ENCODE measurements at places on chromosomes 12 and 14. TPM values are rescaled to one million over a fixed set of nuclear protein-coding genes. Genes with fewer than 3 reads are reported as not detected.

The GON7 gene
- 14.6 TPM for total RNA-seq

The SAMD15 gene
- 0.38 TPM for total RNA-seq

- DNase-seq: peak; percentile 6
Observed at GRCh38 chr14:50871914-50872732, at the start of gene ABHD12B. TSS of gene ABHD12B (plus strand) at chr14:50872053. CDS start at chr14:50872175, 122 bp downstream.

DNA sequence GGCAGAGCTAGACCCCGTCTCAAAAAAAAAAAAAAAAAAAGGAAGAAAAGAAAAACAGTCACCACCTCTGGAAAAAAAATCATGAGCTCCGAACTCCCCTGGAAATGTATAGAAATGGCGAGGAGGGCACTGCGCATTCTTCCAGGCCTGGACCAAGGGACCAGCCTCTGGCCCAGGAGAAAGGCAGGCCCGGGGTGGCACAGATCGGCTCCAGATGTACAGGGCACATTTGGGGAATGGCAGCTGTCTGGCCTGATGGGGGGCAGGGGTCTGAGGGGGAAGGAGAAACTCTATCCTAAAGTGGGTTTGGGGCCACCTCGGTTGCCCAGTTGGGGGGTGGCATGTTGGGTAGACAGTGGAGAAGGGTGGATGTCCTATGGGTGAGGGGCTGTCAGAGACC, 46.0 kb upstream of the EML1 start:
- DNase-seq: no peak

DNA sequence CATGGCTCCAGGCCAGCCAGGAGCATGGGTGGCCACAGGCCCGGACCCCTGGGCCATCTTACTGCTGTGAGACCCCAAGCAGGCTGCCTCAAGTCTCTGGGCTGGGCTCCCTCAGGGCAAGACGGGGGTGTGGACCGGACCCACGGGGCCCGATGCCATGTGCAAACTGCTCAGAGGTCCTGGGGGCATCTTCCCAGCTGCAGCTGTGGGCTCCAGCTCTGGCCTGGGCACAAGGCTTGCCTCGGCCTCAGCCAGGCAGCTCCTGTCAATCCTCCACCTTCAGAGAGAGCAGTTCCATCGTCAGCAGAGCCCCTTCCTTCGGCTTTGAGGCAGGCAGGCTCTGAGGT, 12.4 kb upstream of the GPR132 start:
- DNase-seq: no peak

- no peak for DNase-seq
Observed at GRCh38 chr12:59459966-59460660, 135.7 kb upstream of the SLC16A7 start.

- no peak for DNase-seq
Observed at GRCh38 chr12:108832208-108832607, 25.2 kb downstream of the SSH1 start.

- DNase-seq: no peak
Observed at GRCh38 chr14:54085841-54086240, 129.2 kb upstream of the BMP4 start.

GRCh38 chr12:32486158-32486557, 86.8 kb downstream of the FGD4 start:
- peak; percentile 79 for DNase-seq

DNA sequence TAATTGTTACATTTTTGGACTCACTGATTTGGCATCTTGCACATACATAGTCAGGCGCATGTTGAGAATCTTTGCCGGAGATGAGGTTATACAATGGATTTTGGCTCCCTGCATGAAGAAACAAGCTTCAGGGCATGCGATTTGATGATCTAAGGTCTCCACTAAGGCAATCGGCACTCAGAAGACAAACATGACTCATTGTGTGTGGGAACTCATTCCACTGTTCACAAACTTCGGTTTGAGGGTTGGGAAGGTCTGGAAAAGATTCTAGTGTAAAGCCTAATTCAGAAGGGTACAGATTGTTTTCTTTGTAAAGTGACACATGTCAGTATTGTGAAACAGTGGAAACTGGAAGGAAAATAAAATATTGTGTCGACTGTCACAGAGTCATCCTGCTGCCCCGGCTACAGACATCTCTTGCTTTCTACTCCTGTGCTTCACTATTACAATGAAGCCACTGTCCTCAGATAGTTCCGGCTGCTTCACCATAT, 192.6 kb upstream of the HMGA2 start:
- peak; percentile 45 for DNase-seq

DNA sequence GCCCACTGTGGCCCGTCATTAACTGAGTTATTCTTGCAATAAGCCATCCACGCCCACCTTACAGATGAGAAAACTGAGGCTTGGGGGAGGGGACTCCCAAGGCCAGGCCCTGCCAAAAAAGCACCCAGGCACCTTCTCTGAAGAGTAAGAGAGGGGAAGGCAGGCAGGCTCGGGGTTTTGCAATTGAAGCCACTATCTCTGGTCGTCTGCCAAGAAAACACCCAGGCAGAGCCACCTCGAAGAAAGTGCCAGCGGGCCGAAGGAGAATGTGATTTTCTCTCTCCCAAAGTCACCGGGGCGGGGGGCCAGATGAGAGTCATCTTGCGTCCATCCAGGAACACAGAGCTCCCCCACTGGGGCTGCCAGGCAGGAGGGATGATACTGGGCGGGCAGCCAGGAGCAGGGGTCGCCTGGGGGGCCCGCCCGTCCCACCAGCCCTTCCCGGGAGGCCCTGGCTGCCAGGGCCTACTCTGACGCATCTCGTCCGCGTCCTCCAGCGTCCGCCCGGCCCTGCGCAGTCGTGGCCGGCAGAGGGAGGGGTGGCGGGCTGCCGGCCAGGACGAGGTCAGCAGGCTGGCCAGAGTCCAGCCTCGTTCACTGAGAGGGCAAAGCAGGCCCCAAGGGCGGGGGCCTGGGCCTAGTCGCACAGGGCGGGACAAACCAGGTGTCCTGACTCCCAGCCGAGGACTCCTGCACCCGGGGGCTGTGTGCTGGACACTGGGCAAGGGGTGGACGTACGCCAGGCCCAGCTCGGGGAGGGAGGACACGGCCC, 74.3 kb downstream of the RFLNA start:
- DNase-seq: peak; percentile 80

GRCh38 chr12:118618695-118619094, 242.3 kb downstream of the SUDS3 start:
- no peak for DNase-seq

DNA sequence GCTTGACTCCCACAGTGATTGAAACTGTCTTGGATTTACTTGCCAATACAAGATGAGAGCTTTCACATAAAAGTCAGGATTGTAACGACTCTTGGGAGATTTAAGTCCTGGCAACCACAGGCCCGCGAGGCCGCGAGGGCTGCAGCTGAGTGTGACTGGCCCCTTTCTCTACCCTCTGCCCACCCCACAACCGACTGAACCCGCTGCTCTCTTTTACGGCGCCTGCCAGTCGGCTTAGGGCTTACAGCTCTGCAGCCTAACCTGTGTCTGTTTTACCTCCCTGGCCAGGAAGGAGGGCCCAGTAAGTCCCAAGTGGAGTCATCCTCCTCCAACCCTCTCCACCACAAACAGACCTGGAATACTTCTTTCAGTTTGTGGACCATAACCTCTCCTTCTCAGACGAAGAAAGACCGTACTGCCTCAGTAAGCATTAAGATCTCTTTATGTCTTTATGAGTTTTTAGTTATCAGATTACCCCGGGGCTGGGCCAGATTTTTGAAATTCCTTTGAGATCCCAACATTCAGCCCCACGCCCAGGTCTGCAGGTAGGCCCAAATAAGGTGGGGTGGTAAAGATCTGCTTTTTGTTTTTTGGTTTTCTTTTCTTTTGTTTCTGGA, 12.6 kb upstream of the TIGAR start:
- DNase-seq: no peak

DNA sequence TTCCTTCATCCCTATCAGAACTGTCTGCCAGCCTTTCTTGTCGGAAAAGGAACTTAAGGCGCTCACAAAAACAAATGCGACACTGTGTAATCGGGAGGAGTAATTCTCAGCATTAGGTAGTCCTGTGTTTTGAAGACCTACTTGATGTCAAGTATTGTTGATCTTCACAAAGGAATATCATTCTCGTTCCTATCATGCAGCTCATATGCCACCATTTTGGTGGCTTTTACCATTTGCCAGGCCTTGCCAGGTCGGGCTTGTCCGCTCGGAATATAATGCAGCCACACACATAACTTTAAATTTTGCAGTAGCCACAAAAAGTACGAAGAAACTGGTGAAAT, 903 bp upstream of the PPP4R3A start:
- no peak for DNase-seq

- no peak for DNase-seq
Observed at GRCh38 chr12:25004447-25004846, 55.5 kb upstream of the BCAT1 start.

- no peak for DNase-seq
Observed at GRCh38 chr12:113766879-113767878, 198.9 kb downstream of the RBM19 start.

DNA sequence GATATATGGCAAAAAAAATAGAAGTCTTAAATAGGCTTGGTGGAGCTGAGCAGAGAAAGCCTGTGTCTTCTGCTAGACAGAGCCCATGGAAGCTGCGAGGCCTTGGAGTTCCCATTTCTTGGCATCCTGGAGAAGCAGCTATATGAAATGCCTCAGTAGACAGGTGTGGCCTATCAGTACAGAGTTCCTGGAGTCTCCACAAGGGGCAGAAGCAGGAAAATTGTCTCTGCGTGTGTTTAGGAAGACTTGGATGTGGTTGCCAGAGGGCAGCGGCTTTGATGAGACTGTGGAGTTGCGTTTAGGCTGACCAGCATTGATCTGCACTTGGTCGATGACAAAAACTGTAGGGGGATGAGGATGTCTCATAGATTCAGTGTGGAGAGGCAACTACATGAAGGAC, 334.5 kb upstream of the SEL1L start:
- DNase-seq: no peak

DNA sequence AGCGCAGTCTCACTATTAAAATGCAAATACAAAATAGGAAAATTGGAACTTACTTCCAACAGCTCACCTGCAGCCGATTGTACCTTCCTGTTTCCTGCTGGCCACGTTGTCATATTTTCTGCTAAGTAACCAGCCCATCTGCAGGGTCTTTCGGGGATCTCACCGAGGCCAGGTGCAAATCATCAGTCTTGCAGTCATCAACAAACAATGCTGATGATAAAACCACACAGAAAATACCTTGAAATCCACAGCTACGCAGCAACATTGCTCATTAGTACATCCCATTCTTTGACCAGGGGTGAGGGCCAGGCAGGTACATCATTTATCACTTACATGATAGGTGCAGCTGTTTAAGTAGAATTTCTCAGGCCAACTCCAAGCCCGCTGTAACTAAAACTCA, 406.9 kb downstream of the TMEM121 start:
- DNase-seq: no peak

DNA sequence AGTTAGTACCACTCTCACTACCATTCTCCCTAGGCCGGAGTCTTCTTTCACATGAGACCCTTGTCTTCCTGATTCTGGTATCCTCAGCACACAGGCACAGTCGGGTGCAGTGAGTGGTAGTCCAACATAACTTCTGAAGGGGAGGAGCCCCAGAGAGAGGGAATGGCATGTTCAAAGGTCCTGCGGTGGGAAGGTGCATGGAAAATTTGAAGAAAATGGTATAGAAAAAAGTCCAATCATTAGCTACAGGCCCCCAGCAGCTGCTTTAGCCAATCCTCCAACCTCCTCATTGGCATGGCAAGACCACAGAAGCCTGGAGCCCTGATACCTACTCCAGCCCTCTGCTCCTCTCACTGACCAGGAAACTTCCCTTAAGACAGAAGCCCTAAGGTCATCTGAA, 96.6 kb downstream of the ZFP36L1 start:
- DNase-seq: no peak

GRCh38 chr12:124796303-124796960, 67.2 kb downstream of the SCARB1 start:
- DNase-seq: peak; percentile 49

All from dermis microvascular lymphatic vessel endothelial cell (primary cell).